ENCODE measurements at places on chromosomes 3 and 15. TPM values are rescaled to one million over a fixed set of nuclear protein-coding genes. Genes with fewer than 3 reads are reported as not detected.
A peak's percentile ranks its signal among the peaks of the same experiment; 100 is the strongest.

GRCh38 chr3:156449710-156450574, 105.0 kb downstream of the SSR3 start:
- peak; percentile 40 for DNase-seq

GRCh38 chr15:99343881-99344551, 92.7 kb downstream of the LRRC28 start:
- no peak for DNase-seq

- DNase-seq: no peak
These were observed 116.7 kb upstream of the PRTG start for GRCh38 chr15:55859681-55860080.

DNA sequence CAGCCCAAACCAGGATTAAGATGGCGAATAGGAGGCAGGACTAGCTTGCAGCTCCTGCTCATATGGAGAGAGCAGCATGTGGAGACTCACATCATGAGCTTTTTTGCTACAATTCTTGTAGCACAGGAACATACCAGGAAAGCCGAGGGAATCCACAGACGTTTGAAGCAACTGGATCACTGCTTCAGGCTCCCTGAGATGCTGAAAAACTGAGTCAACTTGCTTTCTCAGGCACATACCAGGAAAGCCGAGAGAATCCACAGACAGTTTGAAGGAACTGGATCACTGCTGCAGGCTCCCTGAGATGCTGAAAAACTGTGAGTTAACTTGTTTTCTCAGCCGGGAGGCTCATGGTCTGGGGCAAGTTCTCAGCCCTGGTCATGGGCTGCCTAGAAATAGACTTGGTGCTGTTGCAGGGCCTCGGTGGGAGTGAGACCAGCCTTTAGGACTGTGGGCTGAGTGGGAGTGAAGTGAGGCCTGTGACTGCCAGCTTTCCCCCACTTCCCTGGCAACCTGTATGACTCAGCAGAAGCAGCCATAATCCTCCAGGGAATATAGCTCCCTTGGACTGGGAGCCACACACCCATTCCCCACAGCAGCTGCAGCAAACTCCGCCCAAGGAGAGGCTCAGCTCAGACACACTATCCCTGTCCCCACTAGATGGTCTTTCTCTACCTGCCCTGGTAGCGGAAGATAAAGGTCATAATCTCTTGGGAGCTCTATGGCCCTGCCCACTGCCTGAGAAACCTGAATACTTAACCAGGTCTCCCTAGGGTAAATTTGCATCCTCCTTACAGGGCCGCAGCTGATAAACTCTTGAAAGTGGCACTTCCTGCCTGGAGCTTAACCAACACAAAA, 51.9 kb upstream of the PFN2 start:
- peak; percentile 14 for DNase-seq

DNA sequence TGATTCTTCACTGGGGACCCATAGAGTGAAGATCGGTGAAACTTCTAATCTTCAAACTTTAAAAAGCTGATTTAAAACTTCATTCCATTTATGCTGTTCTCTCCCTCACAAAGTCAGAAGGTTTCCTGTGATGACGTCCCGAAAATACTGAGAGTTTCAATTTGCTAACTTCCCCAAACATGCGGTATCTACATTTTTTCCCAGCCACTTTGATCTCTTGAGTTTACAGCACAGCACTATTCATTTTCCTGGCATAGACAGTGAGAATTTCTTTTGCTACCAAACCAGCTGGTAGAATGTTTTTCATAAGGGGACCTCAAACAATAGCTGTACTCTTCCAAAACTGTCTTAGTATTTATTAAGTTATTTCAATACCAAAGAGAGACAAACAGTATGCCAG, 156.8 kb downstream of the LSAMP start:
- peak; percentile 6 for DNase-seq

- no peak for DNase-seq
These were observed 156.2 kb downstream of the CLSTN2 start for GRCh38 chr3:140091143-140091542.

DNA sequence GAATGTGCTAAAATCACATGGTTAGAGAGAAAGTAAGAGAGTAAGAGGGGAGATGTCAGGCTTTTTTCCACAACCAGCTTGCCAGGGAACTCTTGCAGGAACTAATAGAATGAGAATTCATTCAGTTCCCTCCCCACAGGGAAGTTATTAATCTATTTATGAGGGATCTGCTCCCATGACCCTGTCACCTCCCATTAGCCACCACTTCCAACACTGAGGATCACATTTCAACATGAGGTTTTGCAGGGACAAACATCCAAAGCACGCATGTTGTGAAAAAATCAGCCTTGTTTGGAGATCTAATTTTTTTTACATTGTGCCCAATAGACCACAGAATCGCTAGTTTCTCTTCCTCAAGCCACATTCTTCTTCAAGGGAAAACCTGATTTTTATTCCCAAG, 904.0 kb downstream of the TBL1XR1 start:
- no peak for DNase-seq

- no peak for DNase-seq
These were observed 3.2 kb downstream of the AKAP13 start for GRCh38 chr15:85383470-85384148.

DNA sequence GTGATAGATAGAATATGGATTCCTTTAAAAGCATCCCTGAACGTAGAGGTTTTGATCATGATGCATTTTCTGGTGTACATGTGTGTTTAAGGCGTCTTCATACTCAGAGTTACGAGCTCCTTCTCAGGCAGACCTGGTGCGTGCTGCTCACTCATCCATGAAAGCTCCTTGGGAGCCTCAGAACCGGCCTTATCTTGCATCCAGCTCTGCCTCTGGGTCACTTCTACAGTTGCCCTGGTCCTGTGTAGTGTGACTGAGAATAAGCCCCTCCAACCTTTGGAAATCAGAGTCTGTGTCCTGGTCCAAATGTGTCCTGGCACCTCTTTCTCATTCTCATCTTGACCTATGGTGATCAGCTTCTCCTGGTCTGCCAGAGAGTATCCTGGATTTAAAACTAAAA, 17.3 kb upstream of the RARRES1 start:
- DNase-seq: no peak

GRCh38 chr15:76193934-76194333, 117.3 kb downstream of the ETFA start:
- DNase-seq: peak; percentile 25

GRCh38 chr3:187403768-187404288, 35.6 kb downstream of the RTP4 start:
- DNase-seq: peak; percentile 94

DNA sequence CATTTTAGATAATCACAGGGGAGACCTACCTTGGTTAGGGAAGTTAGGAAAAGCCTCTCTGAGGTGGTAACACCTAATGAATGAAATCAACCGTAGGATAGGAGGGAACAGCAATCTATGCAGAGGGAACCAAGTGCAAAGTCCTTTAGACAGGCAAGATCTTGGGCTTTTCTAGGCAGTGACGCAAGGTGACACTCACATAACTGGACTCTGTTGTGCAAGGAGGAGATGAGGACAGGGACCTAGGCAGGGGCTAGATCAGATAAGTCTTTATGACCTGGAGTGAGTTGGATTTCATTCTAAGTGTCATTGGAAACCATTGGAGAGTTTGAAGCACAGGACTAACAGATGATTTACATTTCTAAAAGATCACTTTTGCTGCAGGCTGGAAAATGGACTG, 4.6 kb upstream of the LMOD3 start:
- no peak for DNase-seq

DNA sequence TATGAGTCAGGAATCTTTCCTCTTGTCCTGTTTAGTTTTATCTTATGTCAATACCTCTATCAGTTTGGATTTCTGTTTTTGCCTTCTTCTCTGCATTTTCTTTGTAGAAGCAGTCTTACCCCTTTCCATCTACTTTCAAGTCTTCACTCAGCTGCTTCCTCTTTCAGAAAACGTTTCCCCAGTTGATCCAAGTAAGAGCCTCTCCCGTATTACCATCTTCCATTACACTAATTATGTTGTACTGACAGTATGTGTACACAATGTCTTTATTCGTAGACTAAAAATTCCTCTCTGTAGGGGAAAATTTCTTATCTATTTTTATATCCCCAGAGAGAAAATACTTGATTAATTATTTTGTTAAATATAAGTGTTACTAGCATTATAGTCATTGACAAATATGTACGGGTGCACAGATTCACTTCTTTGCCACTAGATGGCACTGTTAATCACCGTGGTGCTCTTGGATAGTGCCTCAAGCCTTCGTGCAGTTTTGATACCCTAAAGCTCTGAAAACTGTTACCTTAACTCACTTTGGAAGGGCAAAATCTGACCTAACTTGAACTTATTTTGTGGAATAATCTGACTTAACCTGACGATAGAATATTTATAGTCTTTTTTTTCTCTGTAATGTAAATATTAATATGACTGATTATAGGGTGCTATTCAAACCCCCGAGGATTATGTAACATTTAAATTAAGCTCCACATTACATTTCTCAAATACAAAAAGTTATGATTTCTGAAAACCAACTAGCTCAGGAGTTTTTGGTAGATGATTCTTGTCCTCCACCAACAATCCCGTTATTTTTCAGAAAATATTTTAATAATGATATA, 74.2 kb upstream of the POU1F1 start:
- DNase-seq: peak; percentile 53

DNA sequence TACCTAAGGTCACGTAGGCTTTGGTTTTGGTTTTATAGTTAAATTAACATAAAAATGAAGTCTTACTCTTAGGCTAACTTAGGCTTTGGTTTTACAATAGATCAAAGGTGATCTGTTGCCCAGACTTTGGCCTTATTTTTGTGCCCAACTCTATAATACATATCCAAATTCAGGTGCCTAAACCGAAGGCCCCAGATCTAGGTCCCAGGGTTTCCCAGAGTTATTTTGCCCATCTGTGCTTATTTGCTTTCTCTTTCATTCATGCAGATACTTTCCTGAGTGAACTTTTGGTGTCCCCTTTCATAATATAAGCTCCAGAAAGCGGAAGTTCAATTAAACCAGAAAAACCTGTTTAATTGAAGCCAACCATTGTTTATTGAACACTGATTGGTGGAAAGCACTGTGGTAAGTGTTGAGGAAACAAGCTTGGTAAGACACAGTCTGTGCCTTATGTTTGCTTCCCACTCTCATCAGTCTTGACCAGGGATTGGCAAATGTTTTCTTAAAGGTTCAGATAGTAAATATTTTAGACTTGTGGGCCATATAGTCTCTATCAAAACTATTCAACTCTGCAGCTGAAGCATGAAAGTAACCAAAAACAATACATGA, 209.7 kb downstream of the WDR72 start:
- DNase-seq: no peak

- no peak for DNase-seq
These were observed 334.9 kb upstream of the NR2F2 start for GRCh38 chr15:95995375-95996168.

DNA sequence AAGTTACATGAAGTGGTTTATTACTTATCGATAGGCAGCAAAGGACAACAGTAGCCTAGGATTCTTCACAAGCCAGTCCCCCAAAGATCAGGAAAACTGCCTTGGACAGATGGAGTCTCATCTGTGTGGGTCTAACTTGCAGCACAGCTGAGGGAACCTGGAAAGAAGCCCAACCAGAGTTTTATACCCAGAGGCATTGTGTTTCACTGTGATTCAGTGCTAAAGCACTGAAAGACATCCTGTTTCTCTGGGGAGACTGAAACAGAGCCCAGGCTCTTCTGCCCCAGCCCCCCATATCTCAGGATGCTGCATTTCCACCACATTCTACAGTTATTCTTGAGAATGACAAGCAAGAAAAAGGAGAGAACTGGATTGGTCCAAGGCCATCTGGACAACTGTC, 48.2 kb upstream of the PYDC2 start:
- peak; percentile 80 for DNase-seq

DNA sequence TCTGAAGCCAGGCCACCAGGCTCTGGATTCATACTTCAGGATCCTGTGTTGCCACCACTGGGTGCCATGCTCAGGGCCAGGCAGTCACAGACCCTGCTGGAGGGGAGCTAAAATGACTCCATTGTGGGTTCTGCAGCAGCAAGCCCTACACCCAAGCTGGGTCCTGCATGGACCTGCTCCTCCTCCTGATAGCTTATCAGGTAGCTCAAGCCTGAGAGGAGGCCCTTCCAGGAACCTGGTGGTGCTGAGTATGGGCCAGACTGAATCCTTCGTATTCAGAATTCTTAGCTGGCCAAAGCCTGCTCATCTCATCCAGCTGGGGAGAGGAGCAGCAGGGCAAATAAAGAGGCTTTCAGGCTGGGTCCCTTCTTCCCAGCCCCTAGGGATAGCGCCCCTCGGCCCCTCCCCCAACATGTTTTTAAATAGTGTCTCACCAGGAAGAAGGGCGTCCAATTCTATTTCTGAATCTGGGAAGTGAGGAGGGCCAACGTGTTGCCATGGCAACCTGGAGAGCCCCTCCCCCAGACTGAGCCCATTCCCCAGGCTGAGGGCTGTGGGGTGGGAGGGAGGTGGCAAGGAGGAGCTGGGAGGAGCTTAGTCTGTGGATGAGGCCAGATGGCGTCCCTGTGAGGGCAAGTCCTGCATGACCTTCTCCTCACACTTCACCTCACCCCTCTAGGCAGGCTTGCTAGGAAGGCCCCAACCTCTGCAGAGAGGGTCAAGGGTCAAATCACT, 11.0 kb upstream of the CAMKV start:
- no peak for DNase-seq

- DNase-seq: no peak
These were observed 509.3 kb downstream of the ROBO1 start for GRCh38 chr3:79258479-79258878.

The CHAC1 gene
- 62.2 TPM for total RNA-seq

The TARS3 gene
- total RNA-seq: 13.8 TPM

The TRPM7 gene
- 58.3 TPM for total RNA-seq

The IL12A gene
- 0.64 TPM for total RNA-seq

The LRRK1 gene
- total RNA-seq: 11.6 TPM

The TMEM207 gene
- total RNA-seq: not detected
